ENCODE measurements at places on chromosomes 16 and 17.

- DNase-seq: no peak
Observed at GRCh38 chr17:78675836-78676235, 98.6 kb upstream of the DNAH17 start.

DNA sequence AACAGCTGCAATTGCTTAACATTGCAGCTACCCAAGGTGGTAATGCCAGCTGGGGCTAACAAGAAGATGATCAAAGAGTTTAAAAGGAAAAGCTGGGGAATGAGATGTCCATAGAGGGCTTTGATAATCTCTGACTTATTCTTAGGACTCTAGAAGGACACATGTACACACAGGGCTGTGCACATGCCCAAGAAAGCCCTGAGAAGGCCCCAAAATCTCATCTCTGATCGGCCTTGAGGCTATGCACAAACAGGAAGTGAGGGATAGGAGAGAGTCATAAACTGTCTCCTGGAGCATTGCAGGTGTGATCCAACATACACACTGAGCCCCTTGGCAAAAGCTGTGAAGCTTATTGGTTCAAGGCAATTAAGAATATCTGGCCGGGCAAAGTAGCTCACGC lies 17.2 kb upstream of the RABEP1 start:
- no peak for DNase-seq

GRCh38 chr16:80725566-80726162 lies 78.7 kb downstream of the CDYL2 start:
- DNase-seq: peak; percentile 64

- no peak for DNase-seq
Observed at GRCh38 chr17:19752216-19753050, 4.3 kb upstream of the ALDH3A1 start.

GRCh38 chr17:75892556-75893224 lies 4.1 kb downstream of the TRIM65 start:
- no peak for DNase-seq

DNA sequence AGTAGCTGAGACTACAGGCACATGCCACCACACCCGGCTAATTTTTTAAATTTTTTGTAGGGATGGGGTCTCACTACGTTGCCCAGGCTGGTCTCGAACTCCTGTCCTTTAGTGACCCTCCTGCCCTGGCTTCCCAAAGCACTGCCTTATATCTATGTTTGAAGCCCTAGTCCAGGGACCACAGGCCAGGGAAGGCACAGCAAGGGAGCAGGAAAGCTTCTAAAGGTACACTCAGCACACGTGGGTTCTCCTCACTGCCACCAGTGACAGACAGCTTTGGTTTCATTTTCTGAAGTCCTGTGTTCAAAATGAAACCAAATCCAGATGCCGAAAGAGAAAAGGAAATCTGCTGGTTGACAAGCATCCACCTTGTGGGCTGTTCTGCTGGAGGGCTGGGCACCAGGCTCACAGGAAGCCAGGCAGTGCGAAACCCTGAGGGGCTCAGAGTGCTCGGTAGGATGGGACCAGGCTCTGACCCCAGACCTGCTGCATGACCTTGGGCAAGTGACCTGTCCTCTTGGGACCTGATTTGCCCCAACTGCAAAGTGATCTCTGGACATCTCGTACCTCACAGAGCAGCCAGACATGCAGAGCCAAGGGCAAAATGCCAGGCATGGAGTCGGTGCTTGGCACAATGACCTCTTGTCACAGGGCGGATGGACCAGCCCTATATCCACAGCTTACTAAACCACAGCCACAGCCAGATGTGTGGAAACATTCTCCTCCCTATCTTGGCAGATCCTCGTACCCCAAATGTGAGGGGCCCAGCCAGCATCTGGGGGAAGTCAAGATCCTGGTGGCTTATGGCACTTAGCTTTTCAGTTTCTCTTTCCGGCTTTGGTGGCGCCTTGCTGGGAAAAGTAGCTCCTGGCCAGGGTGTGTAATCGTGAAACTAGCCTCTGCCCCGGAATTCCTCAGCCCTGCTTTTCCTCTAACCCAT lies 2.8 kb upstream of the SOCS1 start:
- DNase-seq: peak; percentile 58
